ENCODE measurements at places on chromosomes 7 and 10.
A peak's percentile ranks its signal among the peaks of the same experiment; 100 is the strongest.

- DNase-seq: no peak
Measured at GRCh38 chr10:80357851-80358125, 1.2 kb downstream of the DYDC2 start.

DNA sequence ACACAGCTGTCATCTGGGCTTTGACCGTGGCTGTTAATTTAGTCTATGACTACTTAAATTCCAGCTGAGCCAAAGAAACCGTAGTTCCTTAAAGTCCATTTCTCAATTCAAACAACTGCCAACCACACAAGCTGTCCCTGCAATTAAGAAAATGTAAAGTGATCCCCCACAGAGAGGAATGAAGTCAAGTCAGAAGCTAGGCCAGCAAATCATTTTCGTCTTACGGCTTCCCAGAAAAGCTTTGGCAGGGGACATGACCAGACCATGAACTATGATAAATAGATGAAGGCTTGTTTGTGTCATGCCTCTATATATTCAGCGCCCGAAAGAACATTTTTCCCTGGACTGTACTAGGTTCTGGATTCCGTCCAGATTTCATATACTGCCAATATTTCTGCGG lies 54.6 kb downstream of the HACD1 start:
- DNase-seq: no peak

GRCh38 chr10:132961420-132961786 lies 19.0 kb upstream of the CFAP46 start:
- no peak for DNase-seq

GRCh38 chr7:102431617-102432298 lies 1.6 kb upstream of the ORAI2 start:
- peak; percentile 63 for DNase-seq

DNA sequence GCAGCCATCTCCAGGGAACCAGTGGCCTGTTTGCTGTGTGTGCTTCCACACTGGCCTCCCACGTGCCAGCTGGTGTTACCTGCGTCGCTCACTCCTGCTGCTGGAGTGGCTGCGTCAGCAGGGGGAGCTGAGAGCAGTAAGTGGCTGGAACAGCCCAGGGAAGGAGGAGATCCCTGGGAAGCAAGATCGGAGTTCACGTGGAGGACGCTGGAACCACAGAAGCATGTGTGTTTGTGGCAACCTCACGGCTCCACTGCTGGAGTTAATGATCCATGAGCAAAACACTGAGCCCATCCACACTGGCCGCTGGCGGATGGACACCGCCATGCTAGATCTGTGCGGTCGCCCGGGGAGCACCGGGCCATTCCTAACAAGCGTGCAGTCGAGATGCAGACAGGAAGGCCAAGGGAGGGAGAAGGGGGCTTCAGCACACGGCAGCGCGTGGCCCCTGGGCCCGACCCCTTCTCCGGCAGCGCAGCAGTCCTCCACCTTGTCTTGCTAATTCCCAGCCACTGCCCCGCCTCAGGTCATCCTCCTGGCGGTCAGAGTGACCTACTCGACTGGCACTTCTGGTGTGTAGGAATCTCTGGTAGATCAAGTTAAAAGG lies 68.5 kb upstream of the EEPD1 start:
- no peak for DNase-seq

DNA sequence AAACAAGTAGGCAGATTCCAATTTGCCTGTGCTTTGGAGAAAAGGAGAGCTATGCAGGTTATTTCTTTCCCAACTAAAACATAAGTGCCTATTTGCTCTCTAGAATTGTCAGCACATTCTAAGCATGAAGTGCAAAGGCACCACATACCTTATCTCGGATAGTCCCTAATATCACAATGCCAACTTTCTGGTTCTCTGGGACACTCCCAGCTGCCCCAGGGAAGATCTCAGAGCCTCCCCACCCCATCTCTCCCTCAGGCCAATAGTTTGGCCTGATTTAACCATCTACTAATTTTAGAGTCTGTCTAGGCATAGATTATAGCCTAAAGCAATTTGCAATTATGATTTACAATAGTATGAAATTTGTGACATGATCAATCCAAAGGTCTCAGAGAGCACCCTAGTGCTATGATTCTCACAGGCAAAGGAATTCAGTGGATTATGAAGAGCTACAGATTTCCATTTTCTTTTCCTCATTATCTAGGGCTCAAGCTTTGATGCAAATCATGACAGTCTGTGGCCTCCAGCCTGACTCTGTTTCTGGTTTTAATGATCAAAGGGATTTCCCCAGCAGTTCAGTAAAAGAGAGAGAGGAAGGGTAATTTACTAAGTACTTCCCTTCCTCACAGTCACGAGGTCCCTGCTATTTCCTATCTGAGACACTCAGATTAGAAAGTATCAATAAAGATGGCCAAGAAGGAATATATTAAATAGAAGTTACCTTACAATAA lies 29.0 kb upstream of the IL6 start:
- DNase-seq: no peak

Measured in activated CD4-positive, alpha-beta T cell treated with anti-CD3 and anti-CD28 coated beads for 4 hours (primary cell).